ENCODE measurements at places on chromosomes 5 and 9. TPM values are rescaled to one million over a fixed set of nuclear protein-coding genes. Genes with fewer than 3 reads are reported as not detected.

DNA sequence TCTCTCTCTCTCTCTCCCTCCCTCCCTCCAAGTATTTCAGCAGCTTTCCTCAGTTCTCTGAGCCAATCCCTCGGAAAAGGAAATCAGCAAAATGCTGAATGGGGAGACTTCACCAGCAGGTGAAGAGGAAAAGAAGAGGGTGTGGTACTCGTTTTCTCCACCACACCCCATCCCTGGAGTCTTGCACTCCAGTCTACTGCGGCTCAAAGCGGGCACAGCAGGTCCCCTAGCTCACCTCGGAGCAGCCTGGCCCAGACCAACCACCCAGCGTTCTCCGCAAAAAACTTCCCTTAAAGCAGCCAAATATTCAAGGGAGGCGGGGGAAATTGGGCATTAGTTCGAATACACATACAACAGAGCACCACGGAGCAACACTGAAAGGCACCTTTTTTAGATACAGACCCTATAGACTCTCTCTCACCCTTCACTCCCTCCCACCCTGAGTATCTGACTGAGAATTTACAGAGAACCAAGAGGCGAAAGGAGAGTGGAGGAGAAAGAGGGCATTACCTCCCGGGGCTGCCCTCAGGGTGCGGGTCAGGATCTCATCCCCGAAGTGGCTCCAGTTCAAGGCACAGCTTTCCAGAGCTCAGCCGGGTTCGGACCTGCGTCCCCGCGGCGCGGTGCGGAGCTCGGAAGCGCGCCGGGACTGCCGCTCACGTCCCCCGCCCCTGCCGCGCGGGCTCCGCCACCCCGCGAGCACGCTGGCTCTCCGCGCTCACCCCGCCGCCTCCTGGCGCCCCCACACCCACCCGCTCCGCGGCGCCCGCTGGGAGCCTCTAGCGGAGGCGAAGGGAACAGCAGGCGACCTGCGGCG, 1638.5 kb upstream of the C9orf72 start:
- DNase-seq: no peak

GRCh38 chr5:173011566-173011965, 28.0 kb downstream of the ATP6V0E1 start:
- no peak for DNase-seq

- DNase-seq: no peak
Observed at GRCh38 chr5:167152561-167152960, 1138.9 kb upstream of the WWC1 start.

GRCh38 chr5:89769975-89770374, 639.6 kb downstream of the CETN3 start:
- DNase-seq: no peak

DNA sequence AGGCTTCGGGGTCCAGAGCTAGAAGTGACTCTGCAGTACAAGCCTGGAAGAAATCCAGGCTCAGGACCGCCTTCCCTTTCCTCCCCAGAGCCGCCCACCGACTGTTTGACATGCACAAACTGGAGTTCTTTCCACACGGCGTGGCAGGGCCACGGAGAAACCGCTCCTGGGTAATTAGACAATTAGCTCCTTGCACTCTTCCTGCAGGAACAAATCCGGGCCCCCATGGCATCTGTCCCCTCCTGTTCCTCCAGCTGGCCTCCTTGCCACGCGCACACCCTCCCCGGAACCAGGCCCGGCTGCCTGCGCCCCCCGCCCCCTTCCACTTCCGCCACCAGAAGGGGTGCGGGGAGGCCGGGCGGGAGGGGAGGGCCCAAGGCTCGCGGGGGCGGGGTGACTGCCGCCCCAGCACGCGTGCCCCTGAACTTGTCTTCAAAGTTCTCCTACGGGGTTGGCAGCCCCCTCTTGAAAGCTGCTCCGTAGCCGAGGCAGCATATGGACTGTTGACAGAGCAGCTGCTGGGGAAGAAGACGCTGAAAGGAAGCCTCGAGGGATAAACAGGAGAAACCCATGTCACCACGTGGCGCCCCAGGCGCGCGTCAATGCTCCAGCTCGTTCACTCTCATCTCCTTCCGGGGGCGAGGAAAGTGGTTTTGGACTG, 74.3 kb downstream of the SEC61B start:
- peak; percentile 33 for DNase-seq

DNA sequence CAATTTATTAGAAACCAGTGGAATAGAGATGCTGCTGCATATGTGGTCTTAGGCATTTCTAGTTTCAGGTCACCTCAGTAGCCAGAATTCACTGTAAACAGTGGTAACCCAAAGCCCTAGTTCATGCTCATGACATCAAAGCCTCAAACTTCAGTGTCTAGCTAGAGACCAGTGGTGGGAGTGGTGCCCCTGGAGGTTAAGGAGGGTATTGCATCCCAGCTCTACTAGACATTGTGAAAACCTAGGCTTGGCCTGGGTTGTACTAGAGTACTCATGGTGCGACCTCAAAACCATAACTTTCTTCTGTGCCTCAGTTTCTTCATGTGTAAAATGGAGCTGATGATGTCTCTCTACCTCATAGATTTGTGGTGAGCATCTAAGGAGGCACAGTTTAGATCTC, 18.8 kb downstream of the COL5A1 start:
- no peak for DNase-seq

Gene SPATA31D4
- polyA plus RNA-seq: 0.05 TPM

Gene ZFP37
- 2.4 TPM for polyA plus RNA-seq

Gene DOLK
- polyA plus RNA-seq: 8.0 TPM
